ENCODE measurements at places on chromosomes 5 and 9. TPM values are rescaled to one million over a fixed set of nuclear protein-coding genes. Genes with fewer than 3 reads are reported as not detected.

DNA sequence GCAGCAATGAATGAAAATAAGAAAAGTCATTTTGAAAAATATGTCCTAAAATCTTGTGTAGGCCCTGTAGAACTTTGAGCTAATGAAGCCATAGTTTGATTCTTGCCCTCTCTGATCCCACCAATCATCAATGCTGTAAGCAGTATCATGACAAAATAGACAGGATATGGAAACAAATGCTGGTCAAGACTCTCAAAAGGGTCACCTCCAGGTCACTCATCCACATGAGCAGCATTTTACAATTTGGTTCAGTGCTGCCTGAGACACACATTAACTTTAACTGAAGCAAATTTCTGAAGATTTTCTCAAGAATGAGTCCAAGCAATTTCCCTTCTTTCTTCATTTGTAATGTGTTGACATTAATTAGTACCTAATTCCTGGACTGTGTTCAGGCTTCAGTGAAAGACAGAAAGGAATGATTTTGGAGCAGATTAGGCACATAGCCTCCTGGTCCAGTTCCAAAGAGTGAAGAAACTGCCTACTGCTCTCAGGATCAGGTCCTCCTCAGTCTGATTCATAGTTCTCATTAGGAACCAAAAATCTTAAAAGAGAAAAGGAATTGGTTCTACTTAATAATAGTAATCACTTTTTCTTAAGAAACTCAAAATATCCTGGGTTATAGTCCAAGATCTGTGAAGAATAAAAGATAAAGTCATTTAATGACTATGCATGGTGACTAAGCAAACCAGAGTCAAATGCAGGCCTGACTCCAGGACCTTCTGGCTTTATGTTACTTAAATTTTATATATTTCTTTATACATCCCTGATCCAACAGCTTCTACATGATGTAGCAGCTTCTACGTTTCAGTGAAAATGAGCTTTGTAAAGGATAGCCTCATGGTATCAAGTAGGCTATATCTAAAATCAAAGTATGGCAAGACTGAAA, 192.1 kb upstream of the RGMB start:
- no peak for DNase-seq

DNA sequence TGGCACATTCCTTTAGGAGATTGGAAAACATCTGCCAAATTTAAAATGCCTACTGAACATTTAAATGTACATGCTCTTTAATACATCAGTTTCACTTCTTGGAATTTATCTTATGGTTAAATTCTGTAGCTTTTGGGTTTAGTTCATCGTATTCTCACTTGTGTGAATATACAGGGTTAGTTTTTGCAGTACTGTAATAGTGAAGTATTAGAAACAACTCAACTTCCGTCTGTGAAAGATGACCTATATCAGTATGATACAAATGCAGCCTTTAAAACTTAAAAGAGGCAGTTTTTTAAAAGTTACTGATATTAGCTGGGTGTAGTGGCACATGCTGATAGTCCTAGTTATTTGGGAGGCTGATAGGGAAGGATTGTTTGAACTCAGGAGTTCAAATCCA, 57.2 kb downstream of the CDC42SE2 start:
- DNase-seq = no peak

- no peak for DNase-seq
Measured at GRCh38 chr9:98607152-98607551, 101.6 kb downstream of the GABBR2 start.

- no peak for DNase-seq
Measured at GRCh38 chr5:61438298-61438970, 106.4 kb downstream of the ZSWIM6 start.

GRCh38 chr5:172793577-172794488, 22.8 kb upstream of the DUSP1 start:
- DNase-seq = no peak

DNA sequence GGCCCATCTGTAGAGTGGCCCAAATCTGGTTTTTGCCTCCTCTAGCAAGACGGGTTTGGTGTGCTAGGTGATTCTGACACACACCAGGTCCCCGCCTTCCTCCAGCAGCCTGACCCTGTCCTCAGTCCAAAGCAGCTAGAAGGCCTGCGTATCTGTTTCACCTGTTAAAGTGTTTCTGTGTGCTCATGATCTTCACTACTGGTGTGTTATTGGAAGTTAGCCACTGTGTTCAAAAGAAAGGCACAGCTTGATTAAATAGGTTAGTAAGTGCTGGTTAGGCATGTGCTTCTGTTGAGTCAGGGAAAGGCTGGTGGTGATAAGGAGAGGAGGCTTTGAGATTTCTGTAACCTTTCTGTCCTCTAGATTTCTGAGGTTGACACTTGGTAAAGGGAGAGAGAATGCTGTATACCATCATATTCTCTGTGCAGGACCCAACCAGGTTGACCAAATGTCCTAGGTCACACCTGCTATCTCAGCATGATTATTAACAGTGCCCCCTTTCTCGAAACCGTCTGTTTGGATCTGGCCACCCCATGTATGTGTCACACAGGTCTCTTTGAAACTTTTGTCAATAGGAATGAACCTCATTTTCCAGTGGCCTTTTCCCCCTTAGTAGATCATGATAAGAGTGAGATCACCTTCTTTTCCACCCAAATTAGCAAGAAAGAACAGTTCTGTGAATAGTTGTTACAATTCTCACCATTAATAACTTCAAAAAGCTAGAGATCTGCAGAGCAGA, 58.8 kb downstream of the ARHGAP26 start:
- no peak for DNase-seq

- no peak for DNase-seq
Measured at GRCh38 chr9:114413861-114414301, 26.1 kb upstream of the AKNA start.

GRCh38 chr5:142794537-142794936, 24.4 kb downstream of the ARHGAP26 start:
- no peak for DNase-seq

DNA sequence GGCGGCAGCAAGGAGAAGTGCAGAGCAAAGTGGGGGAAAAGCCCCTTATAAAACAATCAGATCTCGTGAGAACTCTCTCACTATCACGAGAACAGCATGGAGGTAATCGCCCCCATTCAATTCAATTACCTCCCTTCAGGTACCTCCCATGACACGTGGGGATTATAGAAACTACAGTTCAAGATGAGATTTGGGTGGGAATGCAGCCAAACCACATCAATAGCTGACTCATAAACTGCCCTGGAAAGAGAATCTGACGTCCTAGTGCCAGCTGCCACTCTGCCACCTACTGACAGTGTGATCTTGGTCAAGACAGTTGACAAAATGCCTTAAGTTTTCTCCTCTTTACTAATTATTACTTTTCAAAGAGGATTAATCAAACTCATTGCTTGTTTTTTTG, 128.3 kb downstream of the GPBP1 start:
- DNase-seq = peak; percentile 71

- no peak for DNase-seq
Measured at GRCh38 chr9:122978601-122979000, 37.8 kb downstream of the RABGAP1 start.

- no peak for DNase-seq
Measured at GRCh38 chr5:109177227-109177626, 232.5 kb downstream of the PJA2 start.

GRCh38 chr5:149238540-149238939, 33.1 kb upstream of the AFAP1L1 start:
- DNase-seq = no peak

DNA sequence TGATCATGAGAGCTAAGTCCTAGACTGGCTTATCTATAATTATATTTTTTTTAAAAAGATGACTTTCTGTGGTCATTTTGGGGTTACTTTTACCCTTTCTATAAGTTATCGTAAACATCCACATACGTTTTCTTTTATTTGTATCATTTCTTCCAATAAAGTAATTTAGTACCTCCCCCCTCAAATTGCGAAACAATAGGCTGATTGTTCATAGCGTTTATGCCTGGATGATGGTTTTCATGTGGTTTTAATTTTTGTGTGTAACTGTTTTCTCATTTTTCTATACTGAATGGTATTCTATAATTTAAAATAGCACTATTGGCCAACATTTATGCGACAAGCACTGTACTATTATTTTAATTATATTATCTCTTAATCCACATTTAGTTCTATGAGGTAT, 44.5 kb downstream of the SMC5 start:
- no peak for DNase-seq

DNA sequence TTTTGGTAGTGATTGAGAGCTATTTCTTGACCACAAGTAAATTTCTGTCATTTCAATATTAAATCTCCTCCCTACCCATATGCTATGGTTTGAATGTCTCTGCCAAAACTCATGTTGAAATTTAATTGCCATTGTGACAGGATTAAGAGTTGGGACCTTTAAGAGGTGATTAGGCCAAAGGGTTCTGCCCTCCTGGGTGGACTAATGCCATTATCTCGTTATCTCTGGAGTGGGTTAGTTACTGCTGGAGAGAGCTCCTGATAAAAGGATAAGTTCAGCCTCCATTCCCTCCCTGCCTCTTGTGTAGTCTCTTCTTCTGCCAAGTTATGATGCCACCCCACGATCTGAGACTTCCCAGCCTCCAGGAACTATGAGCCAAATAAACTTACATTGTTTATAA, 3.6 kb upstream of the DRD1 start:
- no peak for DNase-seq

GRCh38 chr5:126846744-126847455, 70.0 kb downstream of the LMNB1 start:
- no peak for DNase-seq

- DNase-seq = no peak
Measured at GRCh38 chr5:35884191-35884769, 27.6 kb downstream of the IL7R start.

DNA sequence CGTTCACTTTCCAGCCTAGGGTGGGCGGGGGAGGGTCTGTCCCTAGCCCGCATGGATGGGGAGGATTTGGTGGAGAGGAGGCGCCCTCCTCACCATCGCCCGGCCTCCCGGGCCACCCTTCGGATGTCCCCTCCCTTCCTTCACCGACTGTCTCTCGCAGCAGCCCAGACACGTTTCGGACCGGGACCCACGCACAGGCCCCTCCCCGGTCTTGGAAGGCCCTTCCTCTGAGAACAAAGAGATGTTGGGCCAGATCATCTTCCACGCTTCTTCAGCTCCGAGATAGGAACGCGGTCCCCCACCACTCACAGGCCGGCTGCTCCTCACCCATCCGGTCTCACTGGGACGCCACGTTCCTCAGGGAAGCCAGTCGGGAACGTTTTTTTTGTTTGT, 640 bp upstream of the DPM2 start:
- DNase-seq = no peak

GRCh38 chr9:112174965-112175795, at the start of gene SUSD1:
SUSD1 (minus strand) TSS chr9:112175297; CDS start chr9:112175235, 62 bp downstream.
- DNase-seq = peak; percentile 56

DNA sequence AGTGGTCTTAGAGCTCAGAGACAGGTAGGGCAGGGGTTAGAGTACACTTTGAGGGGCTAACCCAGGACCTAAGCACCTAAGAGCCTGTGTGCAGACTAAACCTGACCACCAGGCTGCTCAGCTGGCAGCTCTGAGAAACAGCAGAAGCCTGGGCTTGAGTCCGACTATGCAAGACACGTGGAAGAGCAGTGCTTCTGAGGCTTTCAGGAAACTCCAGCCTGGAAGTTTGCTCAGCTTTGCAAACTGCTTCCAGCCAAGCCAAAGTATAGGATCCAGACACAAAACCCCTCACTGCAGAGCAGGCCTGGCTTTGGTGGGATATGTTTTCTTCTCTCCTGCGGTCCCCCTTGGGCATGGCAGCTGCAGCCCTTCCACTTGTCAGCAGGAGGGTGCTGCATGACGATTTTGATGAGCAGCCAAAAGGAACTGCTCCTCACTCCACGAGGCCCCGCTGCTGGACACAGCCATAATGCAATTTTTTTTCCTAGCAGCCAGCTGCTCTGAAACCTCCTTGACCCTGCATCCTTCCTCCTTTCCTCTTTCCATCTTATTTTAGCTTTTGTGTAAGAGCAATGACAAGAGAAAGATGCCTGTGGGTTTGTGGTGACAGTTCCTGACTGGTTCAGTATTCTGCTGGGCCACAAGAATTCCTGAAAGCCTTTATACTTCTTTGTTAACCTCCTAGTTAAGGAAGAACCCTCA, 123.1 kb downstream of the LIFR start:
- no peak for DNase-seq

DNA sequence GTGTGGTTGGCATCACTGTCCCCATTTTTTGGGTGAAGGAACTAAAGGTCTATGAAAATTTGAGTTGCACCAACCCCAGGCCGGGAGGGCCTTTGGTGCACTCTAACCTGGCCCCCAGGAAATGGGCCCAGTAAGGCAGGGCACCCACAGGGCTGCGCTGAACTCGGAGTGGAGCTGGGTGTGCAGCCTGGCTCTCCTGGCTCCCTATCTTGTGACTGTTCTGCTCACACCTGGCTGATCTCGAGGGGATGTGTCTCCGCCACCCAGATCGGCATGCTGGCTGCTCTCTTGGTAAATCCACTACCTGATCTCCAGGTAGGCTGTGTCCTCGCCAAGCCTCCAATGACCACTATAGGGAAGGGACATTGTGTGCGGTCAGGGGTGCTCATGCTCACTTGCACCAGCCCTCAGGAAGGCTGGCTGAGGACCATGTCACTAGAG, 259.8 kb downstream of the NSG2 start:
- no peak for DNase-seq

DNA sequence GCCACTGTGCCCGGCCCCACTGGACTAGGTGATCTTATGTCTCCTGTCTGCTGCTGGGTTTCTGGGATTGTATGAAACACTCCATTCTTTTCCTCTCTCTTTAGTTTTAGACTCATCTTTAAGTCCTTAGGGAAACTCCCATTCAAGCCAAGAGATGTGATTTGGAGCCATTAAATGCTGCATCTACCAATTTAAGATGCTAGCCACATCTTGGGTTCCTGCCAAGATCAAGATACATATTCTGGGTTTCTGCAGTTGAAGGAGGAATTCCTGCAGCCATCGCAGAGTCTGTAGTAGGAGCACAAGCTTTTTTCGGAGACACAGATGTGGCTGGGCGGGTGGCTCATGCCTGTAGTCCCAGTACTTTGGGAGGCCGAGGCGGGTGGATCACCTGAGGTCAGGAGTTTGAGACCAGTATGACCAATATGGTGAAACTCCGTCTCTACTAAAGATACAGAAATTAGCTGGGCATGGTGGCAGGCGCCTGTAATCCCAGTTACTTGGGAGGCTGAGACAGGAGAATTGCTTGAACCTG, 23.2 kb downstream of the STXBP1 start:
- DNase-seq = no peak

DNA sequence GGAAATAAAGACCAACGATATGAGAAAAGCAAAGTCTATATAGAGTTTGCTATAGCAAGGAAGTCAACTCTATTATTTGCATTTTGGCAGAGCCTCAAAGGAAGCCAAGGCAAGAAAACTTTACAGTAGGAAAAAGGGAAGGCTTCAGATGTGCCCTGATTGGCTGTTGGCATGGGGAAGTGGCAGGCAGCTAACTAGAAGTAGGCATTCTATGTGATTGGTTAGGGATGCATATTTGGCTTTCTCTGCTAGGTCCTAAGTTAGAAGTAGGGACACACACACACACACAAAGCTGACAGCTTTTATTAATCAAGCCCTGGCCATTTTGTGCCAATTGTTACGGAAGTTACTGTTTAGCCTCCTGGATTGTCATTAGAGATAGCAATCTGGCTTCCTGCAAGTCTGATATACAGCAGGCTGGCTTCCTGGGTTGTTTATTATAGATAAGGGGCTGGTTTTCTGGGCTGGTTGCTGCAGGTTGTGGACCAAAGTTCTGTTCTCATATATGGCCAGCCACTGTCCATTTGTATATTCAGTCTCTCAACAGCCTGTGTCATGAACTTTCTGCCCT, 308.1 kb upstream of the GRAMD2B start:
- no peak for DNase-seq

- no peak for DNase-seq
Measured at GRCh38 chr9:113399646-113400200, 1.4 kb downstream of the ALAD start.

GRCh38 chr5:37709020-37709419, 130.8 kb downstream of the GDNF start:
- no peak for DNase-seq

SLC6A7 gene
- total RNA-seq = 24.9 TPM

GAS1 gene
- total RNA-seq = 2.4 TPM

WDR38 gene
- total RNA-seq = not detected

LHX3 gene
- not detected for total RNA-seq
